ENCODE measurements at places on chromosomes 2 and 18.

GRCh38 chr2:1967242-1968208 lies 223.2 kb upstream of the PXDN start:
- DNase-seq = no peak

- no peak for DNase-seq
Measured at GRCh38 chr2:123077101-123077500, 948.0 kb upstream of the CNTNAP5 start.

- no peak for DNase-seq
Measured at GRCh38 chr2:119856469-119856901, 96.8 kb downstream of the PTPN4 start.

- DNase-seq = no peak
Measured at GRCh38 chr2:47052847-47053246, 102.3 kb downstream of the STPG4 start.

- DNase-seq = no peak
Measured at GRCh38 chr18:68520406-68521075, 194.4 kb downstream of the TMX3 start.

DNA sequence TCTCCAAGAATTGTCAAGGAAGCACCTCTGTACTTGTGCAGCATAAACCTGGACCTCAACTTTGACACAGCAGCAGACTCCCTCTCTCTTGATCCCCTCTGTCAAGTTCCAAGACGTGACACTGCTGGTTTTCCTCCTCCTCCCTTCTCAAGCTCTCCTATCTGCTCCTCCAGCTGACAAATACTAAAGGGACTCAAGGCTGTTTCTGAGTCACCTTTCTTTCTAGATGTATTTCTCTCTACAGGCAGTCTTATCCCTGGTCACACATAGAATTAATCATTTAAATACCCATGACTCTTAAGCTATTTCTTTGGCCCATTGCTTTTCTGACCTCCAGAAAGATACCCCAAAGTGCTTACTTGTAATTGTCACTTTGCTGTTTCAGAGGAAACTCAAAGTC lies 53.5 kb downstream of the SEPTIN10 start:
- DNase-seq = no peak

GRCh38 chr2:226337941-226338600 lies 461.5 kb downstream of the IRS1 start:
- DNase-seq = no peak

- no peak for DNase-seq
Measured at GRCh38 chr2:1881998-1882397, 137.7 kb upstream of the PXDN start.

DNA sequence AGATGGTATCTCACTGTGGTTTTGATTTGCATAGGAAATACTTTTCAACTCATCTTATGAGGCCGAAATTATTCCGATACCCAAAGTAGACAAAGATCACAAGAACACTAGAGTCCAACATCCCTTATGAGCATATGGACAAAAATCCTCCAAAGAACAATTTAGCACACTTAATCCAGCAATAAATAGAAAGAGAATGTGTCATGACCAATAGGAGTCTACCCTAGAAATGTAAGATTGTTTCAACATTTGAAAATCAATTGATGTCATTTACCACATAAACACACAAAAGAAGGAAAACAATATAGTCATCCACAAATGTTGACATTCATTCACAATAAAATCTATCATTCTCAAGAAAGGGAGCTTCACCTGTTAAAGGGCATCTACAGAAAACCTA lies 307.8 kb upstream of the SMIM21 start:
- no peak for DNase-seq

- DNase-seq = peak; percentile 38
Measured at GRCh38 chr2:235116885-235117492, 165.2 kb downstream of the SH3BP4 start.

GRCh38 chr2:134737671-134738070 lies 18.9 kb upstream of the TMEM163 start:
- no peak for DNase-seq

DNA sequence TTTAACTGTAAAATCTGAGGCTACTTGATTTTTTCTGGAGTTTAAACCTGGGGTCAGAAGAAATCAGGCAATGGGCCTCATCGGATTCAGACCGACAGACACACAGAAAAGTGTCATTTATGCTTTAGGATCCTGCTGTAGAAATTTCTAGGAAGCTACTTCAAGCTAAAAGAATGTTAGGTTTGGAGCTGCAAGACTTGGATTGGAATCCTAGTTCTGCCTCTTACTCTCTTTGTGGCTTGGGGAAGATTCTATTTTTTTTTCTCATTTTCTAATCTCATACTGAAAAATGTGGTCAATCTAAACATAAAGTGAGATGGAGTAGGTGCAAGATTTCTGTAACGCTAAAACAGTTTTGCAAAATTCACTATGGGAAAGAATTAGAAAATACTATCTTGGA lies 48.8 kb upstream of the KCNE4 start:
- DNase-seq = no peak

GRCh38 chr18:11909591-11910026 lies 1.5 kb upstream of the MPPE1 start:
- DNase-seq = peak; percentile 3

- no peak for DNase-seq
Measured at GRCh38 chr2:181685150-181685688, 4.9 kb upstream of the NEUROD1 start.

DNA sequence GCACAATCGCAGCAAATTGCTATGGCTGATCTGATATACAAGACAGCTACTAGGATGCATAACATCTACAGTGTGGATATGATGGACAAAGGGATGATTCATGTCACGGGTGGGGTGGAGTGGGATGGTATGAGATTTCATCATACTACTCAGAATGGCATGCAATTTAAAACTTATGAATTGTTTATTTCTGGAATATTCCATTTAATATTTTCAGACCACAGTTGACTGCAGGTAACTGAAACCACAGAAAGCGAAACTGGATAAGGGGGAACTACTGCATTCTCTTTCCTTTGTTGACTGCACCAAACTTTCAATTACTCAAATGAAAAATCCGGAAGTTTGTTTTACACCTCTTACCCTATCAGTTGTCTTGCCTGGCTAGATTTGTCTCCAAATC lies 94.4 kb upstream of the NEUROD1 start:
- DNase-seq = no peak

DNA sequence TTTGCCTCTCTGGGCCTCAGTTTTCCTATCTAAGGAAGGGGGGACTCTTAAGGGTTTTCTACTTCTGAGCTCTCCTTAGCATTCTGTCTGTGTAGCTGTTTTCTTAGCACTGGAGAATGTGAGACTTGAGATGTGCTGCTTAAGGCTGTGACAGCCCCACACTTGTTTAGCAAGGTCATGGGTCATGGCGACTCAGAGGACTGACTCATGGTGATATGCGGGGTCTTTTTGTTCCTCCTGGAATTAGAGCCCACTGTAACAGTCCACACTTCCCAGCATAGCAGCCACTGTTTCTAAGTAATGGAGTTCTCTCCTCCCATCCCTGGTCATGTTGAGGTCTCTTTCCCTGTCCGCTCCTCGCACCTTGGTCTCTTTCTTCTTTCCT lies 4.1 kb upstream of the LPIN1 start:
- no peak for DNase-seq

DNA sequence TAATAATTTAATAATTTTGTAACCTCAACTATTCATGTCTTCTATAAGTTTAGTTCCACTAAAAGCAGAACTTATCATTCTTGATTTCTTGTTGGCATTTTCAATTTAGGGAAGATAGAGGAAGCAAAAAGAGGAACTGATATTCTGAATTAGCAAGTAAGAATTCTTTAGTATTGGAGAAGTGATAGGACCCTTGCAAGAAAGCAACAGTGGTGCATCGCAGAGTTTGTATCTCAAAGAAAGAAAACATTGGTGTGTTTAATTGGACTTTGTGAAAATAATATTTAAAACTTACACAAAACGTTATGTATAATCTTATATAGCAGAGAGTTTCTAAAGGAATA lies 36.5 kb upstream of the TNFRSF11A start:
- no peak for DNase-seq

DNA sequence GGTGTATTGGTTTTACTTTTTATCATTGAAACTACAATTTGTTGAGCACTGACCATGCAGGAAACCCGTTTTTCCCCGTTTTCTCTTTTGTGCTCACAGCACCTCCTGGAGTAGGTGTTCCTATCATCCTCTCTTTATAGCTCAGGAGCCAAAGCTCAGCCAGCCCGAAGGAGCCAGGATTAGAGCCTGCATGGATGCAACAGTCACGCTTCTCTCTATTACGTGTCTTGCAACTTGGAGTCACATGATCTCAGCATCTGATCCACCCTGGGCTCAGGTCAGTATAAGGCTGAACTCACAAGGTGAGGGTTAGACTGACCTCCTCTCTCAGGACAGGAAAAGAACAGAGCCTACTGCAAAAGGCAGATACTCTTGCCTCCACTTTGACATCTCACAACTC lies 150.5 kb downstream of the MBP start:
- no peak for DNase-seq

DNA sequence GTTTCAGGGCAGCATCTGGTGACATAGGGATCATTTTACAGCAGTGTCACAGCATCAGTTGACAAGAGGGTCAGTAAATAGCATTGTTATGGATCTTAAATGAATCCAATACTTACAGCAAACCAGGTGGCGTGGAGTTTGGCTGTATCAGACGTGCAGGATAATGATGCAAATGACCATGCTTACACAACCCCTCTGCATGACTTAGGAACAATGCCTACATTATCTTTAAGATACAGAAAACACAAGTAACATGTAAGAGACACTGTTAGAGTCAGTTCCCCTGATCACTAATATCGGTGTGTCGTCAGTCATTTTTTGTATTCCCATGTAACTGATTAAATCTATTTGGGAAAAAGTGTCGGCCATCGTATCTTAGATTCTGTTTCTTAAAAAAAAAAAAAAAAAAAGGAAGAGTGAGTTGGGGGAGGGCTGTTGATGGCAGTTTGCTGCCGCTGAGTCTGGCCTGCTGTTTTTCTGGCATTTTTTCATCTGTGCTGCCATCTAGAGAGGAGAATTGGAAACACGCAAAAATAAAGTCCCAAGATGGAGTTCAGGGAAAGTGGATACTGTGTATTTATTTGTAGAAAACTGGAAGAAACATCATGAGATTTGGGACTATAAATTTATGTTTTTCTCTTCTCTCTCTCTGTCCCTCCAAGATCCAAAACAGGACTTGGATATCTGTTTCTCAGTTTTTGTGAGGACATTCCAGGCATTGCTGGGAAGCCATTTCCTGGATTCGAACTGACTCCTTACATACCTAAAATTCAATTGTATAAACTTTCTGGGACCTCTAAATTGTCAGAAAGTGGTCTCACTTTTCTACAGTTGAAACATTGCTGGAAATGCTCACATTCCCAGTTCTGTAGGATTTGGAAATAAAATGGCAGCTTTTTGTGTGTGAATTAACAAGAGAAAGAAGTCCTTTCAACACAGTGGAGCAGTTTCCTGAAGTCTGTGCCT lies 60.3 kb upstream of the AGPS start:
- DNase-seq = peak; percentile 92

- no peak for DNase-seq
Measured at GRCh38 chr2:120747706-120748105, 12.0 kb downstream of the GLI2 start.

- no peak for DNase-seq
Measured at GRCh38 chr2:120859128-120859527, 123.5 kb downstream of the GLI2 start.

DNA sequence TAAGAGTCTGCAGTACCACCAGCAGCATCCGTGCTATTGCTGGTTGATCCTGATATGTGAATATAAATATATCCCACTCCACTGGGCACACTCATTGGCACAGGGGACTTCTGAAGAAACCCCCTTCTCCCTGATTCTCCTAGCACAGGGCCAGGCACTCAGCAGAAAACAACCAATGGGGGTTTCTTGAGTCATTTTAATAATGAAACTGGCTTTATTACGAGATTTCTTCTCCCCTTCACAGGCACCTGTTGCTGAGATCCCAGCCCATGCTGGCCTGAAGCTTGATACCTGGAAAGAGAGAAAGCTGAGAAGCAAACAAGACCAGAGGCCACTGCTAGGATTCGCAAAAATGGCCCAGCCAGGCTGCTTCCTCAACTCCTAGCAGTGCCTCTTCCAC lies 17.9 kb upstream of the CYRIA start:
- no peak for DNase-seq

DNA sequence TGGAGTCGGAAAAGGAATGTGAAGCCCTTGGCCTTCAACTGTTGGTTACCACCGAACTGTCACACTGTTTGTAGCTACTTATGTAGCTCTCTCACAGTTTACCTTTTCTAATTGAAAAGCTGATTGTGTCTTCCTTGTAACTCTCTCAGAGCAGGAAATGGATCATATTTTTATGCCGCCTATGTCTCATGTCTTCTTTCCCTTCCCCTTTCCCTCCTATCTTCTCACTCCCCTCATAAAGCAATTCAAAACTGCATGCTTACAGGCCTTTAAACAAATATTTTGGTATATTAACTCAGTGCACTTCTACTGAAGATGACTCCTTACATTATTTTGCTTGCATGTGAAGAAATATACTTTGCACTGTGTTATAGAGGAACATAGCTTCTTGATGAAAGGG lies 6.0 kb downstream of the SLC39A10 start:
- DNase-seq = no peak

DNA sequence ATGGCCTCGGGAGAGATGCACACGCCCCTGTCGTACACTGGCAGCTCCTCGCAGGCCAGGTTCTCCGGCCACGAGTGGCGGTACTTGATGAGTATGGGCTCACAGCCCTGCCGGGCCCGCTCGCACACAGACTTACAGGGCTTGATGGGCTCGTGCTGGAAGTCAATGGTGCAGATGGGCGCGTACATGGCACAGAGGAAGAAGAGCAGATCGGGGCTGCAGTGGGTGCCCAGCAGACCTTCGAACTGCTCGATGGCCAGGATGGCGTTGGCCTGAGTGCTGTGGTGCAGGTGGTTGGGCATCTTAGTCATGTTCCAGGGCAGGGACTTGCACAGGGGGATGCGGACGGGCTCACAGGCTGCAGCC lies 359 bp downstream of the FRZB start:
- DNase-seq = peak; percentile 45

GRCh38 chr2:231691251-231691772 lies 17.0 kb upstream of the PTMA start:
- DNase-seq = no peak

DNA sequence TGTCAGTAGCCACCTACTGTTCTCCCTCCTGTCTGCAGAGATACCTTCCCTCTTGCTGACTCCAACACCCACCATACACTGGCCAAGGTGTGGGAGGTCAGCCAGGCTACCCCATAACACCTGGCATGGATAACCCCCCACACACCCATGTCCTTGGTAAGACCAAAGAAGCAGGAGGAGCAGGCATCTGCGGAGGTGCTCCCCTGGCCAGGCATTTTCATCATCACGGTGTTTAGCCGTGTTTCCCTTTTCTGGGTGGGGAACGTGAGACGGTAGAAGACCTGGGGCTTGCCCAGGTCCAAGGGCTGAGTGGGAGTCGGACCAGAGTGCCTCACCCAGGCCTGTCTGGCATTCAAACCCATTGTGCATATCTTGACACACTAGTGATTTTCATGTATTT lies 150.3 kb downstream of the SMAD7 start:
- no peak for DNase-seq

GRCh38 chr2:181632733-181633401 lies 24.0 kb downstream of the CERKL start:
- no peak for DNase-seq

GRCh38 chr2:216696751-216697560 lies 1.6 kb upstream of the IGFBP5 start:
- no peak for DNase-seq
